ENCODE measurements at places on chromosomes 3 and 15. TPM values are rescaled to one million over a fixed set of nuclear protein-coding genes. Genes with fewer than 3 reads are reported as not detected.
A peak's percentile ranks its signal among the peaks of the same experiment; 100 is the strongest.

DNA sequence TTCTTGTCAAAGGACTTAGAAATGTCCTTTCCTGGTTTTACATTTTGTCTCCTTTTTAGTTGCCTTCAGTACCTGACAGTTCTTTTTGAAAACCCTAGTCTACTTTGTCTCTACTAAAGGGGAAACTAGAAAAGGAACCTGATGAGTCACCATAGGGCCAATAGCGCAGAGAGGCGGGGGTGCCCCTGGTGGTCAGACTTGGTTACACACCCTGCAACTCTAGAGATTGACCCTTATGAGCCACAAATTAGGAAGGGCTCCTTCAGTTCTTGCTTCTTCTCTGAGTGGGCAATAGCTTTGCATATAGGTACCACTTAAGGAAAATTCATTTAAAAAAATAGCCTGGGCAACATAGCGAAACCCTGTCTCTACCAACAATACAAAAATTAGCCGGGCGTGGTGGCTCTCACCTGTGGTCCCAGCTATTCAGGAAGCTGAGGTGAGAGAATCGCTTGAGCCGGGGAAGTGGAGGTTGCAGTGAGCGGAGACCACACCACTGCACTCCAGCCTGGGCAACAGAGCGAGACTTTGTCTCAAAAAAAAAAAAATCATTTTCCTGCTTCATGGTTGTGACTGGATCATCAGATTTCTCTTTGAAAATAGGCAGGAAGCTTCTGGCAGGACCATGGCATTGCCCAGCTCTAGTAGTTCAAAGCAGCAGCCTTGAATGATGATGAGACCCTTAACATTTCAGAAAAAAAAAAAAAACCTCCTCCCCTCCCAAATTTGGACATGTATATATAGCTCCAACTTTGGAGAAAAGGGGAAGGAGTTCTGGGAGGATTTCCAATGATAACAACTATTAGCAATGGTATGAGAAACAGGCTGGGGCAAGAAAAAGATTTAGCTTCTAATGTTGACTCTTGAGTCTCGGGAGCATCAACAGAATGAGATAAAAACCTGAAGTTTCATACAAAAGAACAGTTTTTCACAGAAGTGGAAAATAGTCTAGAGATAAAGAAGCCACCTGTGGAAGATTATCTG is 45.2 kb upstream of the RASA2 start:
- DNase-seq, result no peak

DNA sequence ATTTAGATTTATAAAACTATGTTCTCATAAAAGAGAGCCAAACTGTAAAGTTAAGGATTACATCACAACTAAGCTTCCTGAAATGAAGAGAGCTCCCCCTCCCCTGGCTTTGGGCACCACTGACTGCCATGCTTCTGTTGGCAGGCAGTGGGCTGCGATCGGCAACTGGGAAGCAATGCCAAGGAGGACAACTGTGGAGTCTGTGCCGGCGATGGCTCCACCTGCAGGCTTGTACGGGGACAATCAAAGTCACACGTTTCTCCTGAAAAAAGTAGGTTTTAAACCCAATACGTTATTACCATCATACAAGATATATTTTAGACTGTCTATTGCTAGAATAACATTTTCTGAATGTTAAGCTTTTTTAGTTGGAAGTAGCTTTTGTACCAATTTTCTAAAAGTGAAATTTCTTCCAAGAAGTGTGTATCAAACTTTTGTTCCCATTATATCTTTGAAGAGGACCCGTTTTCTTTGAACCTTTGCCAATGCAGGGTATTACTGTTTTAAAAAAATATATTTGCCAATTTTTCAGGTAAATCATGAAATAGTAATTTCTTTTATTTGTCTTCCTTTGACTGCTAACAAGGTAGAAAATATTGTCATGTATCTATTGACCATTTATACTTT is 184.1 kb downstream of the ADAMTSL3 start:
- peak; percentile 54 for DNase-seq

DNA sequence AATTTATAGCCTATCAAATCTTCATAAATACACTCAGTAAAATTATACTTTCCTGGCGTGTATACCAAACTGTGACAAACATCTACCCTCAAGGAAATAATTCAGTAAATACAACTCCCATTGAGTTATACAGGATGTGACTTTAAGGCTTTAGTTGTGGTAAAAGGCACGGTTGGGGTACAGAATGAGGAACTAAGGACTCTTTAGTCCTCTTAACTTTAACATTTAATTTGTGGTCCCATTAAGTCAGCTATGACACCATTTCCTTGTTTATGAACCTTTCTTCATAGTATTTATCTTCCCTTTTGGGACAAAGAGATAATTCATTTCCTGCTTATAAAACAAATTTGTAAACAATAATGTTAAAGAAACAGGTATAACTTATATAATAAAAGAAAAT is 30.2 kb downstream of the IFT80 start:
- no peak for DNase-seq

ISLR gene
- total RNA-seq, result 0.13 TPM

SRGAP3 gene
- total RNA-seq, result 2.3 TPM

Measured in dermis microvascular lymphatic vessel endothelial cell (primary cell).